AG09309 (cell line): ENCODE measurements at places on chromosomes 16 and 17.

- DNase-seq: no peak
Observed at GRCh38 chr16:85195900-85196772, 83.9 kb upstream of the CIBAR2 start.

GRCh38 chr17:73498886-73499554 is 145.2 kb downstream of the SDK2 start:
- DNase-seq: no peak

DNA sequence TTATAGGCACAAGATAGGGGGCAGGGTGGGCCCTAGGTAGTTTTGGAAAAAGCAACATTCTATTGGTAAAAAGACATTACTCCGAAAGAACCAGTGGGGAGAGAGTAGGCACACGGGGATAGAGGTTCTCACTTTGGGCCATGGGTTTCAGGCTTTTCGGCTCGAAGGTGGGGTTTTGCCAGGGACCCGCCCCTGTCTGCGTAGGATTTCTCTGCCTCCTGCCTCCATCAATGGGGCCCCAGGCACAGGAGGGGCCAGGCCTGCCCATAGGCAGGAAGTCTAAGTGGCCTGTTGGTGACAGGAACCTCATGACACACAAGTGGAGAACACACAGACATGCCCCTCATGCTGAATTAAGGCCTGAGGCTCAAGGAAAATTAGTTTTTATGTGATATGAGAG is 57.5 kb downstream of the RNF213 start:
- no peak for DNase-seq

- no peak for DNase-seq
Observed at GRCh38 chr17:82237746-82238471, 9.1 kb downstream of the SLC16A3 start.

DNA sequence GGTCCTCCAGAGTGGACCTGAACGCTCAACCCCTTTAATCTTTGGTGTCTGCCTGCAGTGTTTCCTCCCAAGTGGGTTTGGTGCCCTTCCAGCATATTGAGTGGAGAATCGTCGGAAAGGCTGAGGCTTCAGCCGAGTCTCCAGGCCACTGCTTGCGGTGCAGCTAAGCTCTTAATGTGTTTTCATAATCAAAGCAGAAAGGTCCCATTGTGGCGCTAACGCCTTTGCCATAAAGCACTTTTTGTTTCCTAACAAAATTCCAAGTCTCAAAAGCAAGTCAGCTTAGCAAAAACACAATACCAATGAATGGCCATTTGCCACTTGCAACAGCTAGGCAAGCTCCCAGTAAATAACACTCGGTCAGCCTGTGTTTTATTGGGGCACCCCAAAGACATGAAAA is 57.6 kb downstream of the KSR1 start:
- DNase-seq: no peak

DNA sequence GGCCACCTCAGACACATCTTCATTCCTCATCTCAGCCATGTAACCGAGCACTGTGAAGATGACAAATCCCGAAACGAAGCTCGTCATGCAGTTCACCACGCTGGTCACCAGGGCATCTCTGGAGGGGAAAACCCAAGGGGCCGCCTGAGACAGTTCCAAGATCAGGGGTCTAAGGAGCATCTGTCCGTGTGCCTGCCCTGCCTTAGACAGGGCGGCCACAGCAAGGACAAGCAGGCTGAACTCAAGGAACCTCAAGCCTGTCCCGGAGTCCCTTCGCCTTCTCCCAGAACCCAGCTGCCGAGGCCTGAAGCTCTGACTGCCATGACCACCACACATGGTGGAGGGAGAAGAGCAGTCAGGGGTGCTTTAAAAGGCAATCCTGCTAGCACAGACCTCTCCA is 22.7 kb downstream of the SLC6A4 start:
- DNase-seq: no peak

DNA sequence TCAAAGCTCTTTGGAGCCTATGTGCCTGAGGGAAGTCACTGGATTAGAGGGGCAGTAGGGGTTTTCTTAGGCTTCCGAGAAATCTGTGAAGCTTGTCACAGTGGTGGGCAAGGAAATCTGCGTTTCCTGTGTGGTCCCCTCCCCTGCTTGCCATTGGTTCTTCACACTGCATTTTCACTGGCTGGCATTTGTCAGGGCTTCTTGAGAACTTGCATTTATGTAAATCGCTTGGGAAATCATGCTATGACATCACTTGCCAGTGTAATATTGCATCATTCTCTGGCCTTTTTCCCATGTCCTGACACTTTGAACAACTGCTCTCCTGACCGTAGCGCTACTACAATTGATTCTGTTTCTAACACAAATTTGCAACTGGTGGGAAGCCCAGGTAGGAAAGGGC is 1.8 kb downstream of the CACNG3 start:
- no peak for DNase-seq

GRCh38 chr16:10081201-10081940 is 100.9 kb downstream of the GRIN2A start:
- DNase-seq: no peak

GRCh38 chr16:87569601-87570571 is 32.4 kb upstream of the JPH3 start:
- DNase-seq: no peak

DNA sequence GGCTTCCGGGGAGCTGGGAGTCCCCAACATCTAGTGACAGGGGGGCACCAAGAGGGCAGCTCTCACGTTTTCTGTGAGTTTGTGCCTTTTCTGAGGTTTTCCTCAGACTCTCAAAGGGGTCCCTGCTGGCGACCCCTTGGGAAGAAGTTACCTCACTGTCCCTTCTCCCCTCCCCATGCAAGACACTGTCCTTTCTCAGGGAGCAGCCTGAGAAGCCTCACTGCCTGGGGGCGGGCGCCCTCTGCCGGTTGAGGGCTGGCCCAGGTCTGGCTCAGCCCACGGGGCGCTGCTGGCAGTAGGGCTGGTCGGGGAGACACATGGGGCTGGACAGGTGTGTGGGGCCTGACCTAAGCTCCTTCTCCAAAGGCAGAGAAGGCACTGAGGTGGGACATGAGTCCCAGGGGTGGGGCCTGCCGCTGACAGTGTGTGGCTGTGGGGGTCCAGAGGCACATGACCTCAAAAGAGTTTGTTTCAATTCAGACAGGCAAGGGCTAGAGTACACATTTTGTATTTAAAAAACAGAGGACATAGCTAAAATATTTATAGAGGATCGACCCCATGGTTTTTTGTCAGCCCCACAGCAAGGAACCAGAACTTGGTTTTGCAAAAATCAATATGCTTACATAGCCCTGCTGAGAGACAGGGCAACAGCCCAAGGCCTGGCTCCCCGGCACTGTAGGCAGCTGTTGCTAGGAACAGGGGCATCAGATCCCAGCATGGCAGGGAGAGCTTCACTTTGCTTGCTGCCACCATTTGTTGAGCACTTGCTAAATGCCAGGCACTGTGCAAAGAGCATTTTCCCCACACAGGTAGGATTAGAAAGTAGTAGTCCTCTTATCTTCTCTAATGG is 18.5 kb upstream of the ALDH3A1 start:
- no peak for DNase-seq

GRCh38 chr17:17740615-17741348 is 59.5 kb downstream of the RAI1 start:
- no peak for DNase-seq

DNA sequence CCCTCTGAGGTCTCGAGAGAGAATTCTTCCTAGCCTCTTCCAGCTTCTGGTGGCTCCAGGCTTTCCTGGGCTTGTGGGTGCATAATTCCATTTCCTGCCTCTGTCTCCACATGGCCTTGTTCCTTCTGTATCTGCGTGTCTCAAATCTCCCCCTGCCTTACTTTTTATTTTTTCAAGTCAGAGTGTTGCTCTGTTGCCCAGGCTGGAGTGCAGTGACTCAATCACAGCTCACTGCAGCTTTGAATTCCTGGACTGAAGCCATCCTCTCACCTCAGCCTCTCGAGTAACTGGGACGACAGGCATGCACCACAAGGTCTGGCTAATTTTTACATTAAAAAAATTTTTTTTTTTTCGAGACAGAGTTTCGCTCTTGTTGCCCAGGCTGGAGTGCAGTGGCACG is 120.6 kb downstream of the SHISA9 start:
- no peak for DNase-seq

DNA sequence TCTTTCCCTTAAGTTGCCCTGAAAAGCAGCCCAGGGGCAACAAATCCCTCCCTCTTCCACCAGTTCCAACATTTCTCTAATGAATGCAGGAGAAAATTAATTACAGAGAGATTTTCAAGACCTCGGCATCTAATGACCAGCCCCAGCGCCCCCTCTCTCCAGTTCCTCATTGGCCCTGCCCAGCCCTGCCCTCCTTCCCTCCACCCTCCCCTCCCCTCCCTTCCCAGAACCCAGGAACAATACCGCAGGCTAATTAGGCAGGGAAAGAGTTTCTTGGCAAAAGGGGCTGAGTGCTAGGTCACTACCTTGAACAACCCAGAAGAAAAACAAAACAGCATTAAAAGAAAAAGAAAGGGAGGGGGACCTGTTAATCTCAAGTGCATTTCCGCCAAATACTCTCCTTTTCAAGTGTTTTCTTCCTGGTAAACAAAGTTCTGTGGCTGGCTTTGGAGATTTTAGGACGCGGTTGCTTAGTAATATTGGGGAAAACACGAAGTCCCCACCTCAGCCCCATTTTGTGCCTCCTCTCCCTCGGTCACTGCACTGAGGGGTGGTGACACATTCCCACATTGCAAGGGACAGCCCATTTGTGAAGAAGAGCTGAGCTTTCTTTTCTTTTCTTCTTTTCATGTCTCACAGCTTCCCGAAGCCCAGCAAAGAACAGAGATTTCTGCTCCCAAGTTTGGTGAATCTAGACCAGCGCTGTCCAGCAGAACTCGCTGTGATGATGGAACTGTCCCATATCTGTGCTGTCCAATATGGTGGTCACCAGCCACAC is 215.4 kb downstream of the SOX9 start:
- DNase-seq: no peak

- DNase-seq: no peak
Observed at GRCh38 chr16:56847173-56847910, 17.7 kb upstream of the SLC12A3 start.

DNA sequence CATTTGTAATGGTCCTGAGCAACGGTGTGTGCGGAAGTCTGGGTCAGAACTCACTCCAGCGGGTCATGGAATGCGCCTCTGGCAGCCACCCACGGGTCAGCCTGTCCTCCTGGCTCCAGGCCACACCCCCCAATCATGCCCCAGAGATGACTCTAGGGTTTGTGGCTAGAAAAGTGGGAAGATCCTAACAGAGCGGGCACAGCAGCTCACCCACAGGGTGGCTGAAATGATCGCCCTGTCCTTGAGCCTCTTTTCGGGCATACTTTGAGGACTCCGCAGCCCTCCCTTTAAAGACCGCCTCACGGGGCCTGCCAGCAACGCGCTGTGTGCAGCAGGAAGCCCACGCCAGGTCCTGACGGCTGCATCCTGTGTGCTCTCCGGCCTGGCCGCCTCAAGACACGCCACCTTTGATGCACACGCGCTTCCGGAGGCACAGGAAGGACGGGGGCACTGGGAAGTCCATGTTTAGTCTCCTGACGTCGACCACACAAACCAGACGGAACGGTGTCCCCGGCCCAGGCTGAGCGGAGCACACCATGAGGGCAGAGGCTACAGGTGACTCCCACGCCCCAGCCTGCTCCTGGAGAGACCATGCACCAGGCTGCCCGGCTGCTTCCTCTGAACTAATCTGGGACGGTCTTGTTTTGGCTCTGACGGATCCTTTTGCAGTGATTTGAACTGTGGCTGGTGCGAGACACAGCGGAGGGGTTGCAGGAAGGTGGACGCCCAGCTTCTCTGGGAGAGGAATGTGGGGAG is 92.9 kb downstream of the TBC1D16 start:
- DNase-seq: no peak

DNA sequence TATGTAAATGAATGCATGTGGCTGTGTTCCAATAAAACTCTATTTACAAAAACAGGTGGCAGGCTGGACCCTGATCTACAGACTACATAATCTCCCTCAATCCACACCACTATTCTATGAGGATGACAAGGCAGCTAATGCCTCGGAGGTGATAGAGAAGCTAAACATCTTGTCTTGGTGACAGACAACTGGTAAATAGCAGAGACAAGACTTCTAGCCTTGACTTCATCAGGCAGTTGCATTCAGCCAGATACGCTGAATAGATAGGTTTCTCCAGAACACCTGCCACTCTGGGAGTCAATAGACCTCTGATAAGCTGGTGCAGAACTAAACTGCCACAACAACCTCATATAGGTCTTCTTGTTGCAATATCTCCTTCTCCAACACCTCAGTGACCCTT is 3.3 kb downstream of the ATPAF2 start:
- no peak for DNase-seq

GRCh38 chr16:75745242-75745641 is 19.0 kb upstream of the CPHXL start:
- DNase-seq: no peak

- DNase-seq: no peak
Observed at GRCh38 chr16:12120982-12121652, 144.6 kb downstream of the SNX29 start.

DNA sequence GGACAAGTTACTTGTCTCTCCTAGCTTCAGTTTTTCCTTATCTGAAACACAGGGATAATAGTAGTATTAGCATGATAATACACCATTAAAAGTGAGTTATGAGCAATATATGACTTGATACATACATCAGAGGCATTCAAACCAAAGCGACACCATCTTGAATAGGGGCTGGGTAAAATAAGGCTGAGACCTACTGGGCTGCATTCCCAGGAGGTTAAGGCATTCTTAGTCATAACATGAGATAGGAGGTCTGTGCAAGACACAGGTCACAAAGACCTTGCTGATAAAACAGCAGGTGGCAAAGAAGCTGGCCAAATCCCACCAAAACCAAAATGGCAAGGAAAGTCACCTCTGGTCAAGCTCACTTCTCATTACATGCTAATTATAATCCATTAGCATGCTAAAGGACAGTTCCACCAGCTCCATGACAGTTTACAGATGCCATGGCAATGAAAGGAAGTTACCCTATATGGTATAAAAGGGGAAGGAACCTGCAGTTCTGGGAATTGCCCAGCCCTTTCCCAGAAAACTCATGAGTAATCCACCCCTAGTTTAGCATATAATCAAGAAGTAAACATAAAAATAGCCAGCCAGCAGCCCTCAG is 37.2 kb upstream of the HS3ST3A1 start:
- no peak for DNase-seq

GRCh38 chr16:68146585-68146984 is 61.4 kb downstream of the NFATC3 start:
- DNase-seq: no peak

DNA sequence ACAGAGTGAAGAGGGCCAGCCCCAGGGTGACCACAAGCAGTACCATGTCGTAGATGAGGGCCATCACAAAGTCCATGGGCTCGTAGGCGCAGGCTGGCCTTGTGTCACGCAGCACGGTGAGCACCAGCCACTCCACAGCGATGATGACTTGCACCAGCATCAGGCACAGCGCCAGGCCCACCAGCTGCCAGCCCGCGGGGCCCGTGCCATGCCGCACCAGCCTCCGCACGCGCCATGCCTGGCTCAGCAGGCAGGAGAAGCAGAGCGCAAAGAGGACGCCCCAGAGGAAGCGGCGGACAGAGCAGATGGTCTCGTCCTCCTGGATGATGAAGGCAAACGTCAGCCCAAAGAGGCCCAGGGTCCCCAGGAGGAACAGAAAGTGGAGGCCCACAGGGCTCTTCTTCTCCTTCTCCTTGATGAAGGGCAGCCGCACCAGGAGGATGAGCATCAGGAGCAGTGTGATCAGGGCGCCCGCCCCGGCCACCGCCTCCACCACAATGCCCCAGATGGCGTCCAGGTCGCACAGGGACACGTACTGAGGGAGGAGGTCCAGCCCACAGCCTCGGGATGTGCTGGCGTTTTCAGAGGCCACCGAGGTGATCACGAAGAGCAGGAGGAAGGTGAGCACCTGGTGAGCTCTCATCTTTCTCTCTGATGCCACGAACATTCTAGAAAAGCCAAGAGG is 12.3 kb downstream of the GPRC5B start:
- no peak for DNase-seq

GRCh38 chr17:17303847-17304490 is 796 bp downstream of the NT5M start:
- DNase-seq: no peak
